Jurkat, Clone E6-1 (cell line): ENCODE measurements at places on chromosomes 2 and 18.

DNA sequence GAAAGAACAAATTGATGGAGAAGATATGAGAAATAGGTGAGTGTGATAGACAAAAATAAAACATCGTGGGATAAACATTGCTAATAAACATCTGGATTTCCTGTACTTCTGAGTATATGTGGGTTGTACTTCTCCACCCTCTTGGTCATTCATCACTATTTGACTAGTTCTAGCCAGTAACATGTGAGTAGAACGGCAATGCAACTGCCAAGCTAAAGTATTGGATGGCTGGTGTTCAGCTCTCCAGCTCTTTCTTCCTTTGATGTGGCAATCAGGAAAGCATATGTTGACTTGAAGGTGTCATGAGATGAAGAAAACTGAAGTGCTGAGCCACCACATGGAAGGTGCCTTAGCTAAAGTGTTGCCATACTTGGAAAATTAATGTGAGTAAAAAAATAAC, 144.9 kb downstream of the SCG2 start:
- no peak for DNase-seq

- no peak for DNase-seq
These were observed 6.4 kb downstream of the ARL4C start for GRCh38 chr2:234490271-234491091.

DNA sequence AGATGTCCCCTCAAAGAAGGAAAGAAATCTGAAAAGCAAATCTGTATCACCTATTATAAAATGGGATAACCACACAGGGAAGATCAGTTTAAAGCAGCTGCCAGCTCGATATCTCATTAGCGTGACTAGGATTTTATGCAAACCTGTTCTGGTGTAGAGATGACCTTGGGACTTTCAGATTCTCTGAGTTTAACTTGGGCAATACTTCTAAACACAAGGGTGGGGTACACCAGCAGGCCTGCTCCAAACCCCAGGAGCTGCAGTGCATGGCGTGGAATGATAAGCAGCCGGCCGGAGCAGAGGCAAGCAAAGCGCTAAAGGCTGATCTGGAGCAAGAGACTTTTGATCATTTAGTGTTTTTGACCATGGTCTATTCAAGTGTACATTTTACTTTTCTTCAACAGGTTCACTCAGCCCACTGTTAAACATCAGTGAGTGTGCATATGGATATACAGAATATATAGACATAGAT, 4.7 kb downstream of the SERTAD2 start:
- DNase-seq: no peak

DNA sequence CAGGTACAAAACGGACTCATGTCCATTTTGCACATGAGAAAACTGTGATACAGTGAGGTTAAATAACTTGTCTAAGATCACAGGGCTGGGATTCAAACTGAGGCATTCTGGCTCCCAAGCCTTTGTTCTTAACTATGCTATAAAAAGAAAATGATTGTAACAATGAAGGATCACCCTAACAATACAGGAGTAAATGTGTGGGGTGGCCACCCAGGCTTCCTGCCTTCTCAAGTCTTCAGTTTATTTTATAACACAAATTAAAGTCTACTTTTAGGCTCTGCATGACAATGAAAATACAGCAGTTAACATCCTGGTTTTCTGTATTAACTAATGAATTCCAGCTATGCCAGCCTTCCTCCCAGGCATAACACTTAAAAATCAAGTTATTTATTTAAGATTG, 7.6 kb downstream of the WDFY1 start:
- no peak for DNase-seq

DNA sequence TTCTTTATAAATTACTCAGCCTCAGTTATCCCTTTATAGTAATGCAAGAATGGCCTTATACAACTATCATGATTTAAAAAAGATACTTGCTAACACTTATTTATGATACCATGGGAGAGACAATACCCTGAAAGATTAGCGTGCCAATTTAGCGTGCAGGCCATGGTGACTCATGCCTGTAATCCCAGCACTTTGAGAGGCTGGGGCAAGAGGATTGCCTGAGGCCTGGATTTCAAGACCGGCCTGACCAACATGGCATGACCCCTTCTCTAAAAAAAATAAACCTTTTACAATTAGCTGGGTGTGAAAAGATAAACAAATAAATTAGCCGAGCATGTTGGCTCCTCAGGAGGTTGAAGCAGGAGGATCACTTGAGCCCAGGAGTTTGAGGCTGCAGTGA, 493.4 kb upstream of the FSIP2 start:
- DNase-seq: no peak

DNA sequence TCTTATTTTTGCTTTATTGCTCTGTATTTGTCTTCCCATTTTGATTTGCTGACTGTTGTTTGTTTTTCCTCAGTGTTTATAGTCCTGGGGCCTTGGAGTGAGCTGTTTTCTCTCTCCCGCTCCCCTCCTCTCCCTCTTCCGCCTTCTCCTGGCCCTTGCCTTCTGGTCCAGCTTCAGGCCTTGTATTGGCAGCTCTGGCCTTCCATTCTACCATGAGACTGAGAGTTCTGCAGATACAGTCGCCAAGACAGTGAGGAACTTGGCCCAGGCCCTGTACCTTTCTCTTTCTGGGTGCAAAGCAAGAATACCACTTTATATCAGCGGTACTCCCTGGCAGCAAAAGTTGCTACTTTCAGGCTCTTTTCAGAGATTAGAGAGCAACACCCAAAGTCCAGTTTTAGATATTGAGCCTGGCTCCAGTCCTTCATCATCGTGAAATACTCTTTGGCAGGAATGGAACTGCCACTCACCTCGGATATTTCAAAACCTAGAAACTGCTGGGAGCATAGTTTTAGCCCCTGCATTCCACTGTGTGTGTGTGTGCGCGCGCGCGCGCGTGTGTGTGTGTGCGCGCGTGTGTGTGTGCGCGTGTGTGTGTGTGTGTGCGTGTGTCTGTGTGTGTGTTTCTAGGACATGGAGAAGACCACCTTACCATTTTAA, 17.1 kb upstream of the L3MBTL4 start:
- no peak for DNase-seq

DNA sequence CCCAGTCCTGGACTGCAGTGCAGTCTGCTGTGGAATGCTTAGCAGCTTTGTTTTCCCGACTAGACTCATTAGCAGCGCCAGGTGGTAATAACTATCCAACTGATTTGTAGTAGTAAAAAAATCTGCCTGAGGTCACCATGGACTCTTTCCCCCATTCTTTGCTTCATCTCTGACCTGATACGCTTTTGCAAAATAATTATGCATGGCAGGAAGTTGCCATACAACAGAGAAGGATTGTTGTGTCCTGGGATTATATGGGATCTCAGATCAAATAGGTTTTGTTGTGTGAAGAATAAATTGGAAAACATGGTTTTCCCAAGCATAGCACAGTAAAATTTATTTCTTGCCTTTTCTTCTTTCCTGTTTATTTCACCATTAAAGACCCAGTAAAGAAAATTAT, 72.4 kb upstream of the ATP5MC3 start:
- DNase-seq: no peak

GRCh38 chr2:226963528-226963927, 127.7 kb downstream of the RHBDD1 start:
- DNase-seq: no peak
